Uterine smooth muscle cell (primary cell): ENCODE measurements at places on chromosomes 7 and 10. TPM values are rescaled to one million over a fixed set of nuclear protein-coding genes. Genes with fewer than 3 reads are reported as not detected.

SEMA3E gene
- total RNA-seq: 1.5 and 2.0 TPM in 2 replicates

C7orf33 gene
- total RNA-seq: not detected in 2 replicates

EPHA1 gene
- total RNA-seq: 0.12 and 0.33 TPM in 2 replicates

ANK3 gene
- 7.2 and 15.6 TPM in 2 replicates for total RNA-seq

GIMAP4 gene
- total RNA-seq: 0.44 and 0.50 TPM in 2 replicates

NME8 gene
- total RNA-seq: not detected in 2 replicates

CHST3 gene
- total RNA-seq: 22.8 and 27.9 TPM in 2 replicates

ACHE gene
- total RNA-seq: 0.25 TPM in 1 of 2 replicates, not detected in the other

FAM185A gene
- 11.6 and 13.2 TPM in 2 replicates for total RNA-seq

SPDYE6 gene
- 0.25 TPM in 1 of 2 replicates, not detected in the other for total RNA-seq

CTNNA3 gene
- not detected in 2 replicates for total RNA-seq

ANXA8L1 gene
- total RNA-seq: 0.22 TPM in 1 of 2 replicates, not detected in the other

TWIST1 gene
- total RNA-seq: 41.5 and 51.1 TPM in 2 replicates

ADAM22 gene
- 0.75 and 0.89 TPM in 2 replicates for total RNA-seq

ARPC1B gene
- 473 and 553 TPM in 2 replicates for total RNA-seq

BHLHA15 gene
- 1.3 and 2.2 TPM in 2 replicates for total RNA-seq

BTBD16 gene
- not detected in 2 replicates for total RNA-seq

NPTX2 gene
- total RNA-seq: 0.12 and 0.44 TPM in 2 replicates

LRGUK gene
- total RNA-seq: 0.12 and 0.22 TPM in 2 replicates

FBXL13 gene
- 1.1 and 1.2 TPM in 2 replicates for total RNA-seq

ADRB1 gene
- total RNA-seq: not detected in 2 replicates

GHITM gene
- 230 and 234 TPM in 2 replicates for total RNA-seq

MET gene
- total RNA-seq: 128 and 238 TPM in 2 replicates

RSBN1L gene
- 24.9 and 26.3 TPM in 2 replicates for total RNA-seq

P4HA1 gene
- total RNA-seq: 201 and 428 TPM in 2 replicates

HSPA12A gene
- total RNA-seq: 18.6 and 21.0 TPM in 2 replicates

ASZ1 gene
- total RNA-seq: not detected in 2 replicates

AZGP1 gene
- 0.33 TPM in 1 of 2 replicates, not detected in the other for total RNA-seq

PAX4 gene
- not detected in 2 replicates for total RNA-seq

TAS2R4 gene
- total RNA-seq: 0.55 and 1.1 TPM in 2 replicates

ITGA8 gene
- 1.1 and 4.5 TPM in 2 replicates for total RNA-seq

ANKRD61 gene
- total RNA-seq: 0.44 TPM in 1 of 2 replicates, not detected in the other

EPO gene
- not detected in 2 replicates for total RNA-seq

GIMAP2 gene
- total RNA-seq: 0.44 and 2.9 TPM in 2 replicates

GSTO1 gene
- 293 and 461 TPM in 2 replicates for total RNA-seq

SYT15 gene
- total RNA-seq: 0.12 TPM in 1 of 2 replicates, not detected in the other

GNAT3 gene
- 0.12 TPM in 1 of 2 replicates, not detected in the other for total RNA-seq

PTPRN2 gene
- total RNA-seq: 0.11 and 0.50 TPM in 2 replicates

UCN3 gene
- total RNA-seq: not detected in 2 replicates

PALD1 gene
- under 0.01 and 0.11 TPM in 2 replicates for total RNA-seq

CDC14C gene
- total RNA-seq: not detected in 2 replicates

PURB gene
- 20.9 and 25.0 TPM in 2 replicates for total RNA-seq

UPK3B gene
- total RNA-seq: not detected in 2 replicates

TAS2R40 gene
- total RNA-seq: not detected in 2 replicates

SLC16A9 gene
- total RNA-seq: 1.1 and 1.2 TPM in 2 replicates
